Activated CD8-positive, alpha-beta memory T cell treated with anti-CD3 and anti-CD28 coated beads for 1 hour (primary cell): ENCODE measurements at places on chromosomes 3 and 15.

GRCh38 chr3:43582866-43583265 is 38.9 kb downstream of the ANO10 start:
- no peak for DNase-seq

DNA sequence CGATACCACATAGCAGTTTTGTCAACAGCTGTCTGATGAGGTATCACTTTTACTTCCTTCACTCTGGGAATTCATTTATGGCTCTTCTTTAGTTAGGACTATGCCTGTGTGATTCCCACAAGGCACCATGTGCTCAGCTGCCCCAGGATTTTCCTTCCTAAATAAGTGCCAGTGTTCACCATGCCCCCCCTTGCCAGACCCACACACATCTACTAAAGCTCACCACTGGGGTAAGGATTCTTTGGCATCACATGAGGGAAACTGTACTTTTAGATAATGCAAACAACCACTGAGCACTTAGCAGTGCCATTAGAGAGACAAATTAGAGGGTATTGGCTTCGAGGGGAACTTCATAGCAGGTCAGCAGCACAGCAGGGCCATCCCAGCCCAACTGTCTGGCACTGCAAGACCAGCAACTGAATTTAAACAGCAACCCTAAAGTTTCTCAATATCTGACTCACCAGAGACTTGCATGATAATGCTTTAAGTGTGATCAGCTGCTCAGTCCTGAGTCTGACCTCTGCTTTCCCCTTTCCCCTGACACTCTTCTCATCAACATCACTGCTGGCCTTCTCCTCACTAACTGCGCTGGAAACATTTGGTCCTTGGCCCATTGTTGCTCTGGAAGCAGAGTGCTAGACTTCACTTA is 114.3 kb downstream of the STAC start:
- DNase-seq: no peak

- no peak for DNase-seq
Observed at GRCh38 chr3:129984125-129984524, 9.6 kb downstream of the TRH start.

DNA sequence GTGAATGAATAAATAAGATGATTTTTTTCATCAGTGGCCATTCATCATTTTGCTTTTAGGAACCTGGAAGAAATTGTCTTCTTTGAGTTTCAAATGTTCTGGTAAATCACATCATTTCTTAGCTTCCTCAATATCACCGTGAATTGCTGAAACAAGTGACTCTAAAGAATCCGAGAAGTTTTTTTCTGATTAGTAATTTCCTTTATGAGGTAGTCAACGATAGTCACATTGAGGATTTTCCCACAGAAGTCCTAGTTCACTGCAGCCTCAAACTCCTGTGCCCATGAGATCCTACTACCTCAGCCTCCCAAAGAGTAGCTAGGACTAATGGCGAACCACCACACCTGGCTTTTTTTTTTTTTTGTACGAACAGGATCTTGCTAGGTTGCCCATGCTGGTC is 3.6 kb upstream of the TMPRSS7 start:
- no peak for DNase-seq

GRCh38 chr3:100744671-100745070 is 35.4 kb downstream of the TFG start:
- DNase-seq: no peak

- DNase-seq: no peak
Observed at GRCh38 chr3:125240496-125240895, 27.9 kb upstream of the SLC12A8 start.

- no peak for DNase-seq
Observed at GRCh38 chr15:84658788-84659411, 901 bp upstream of the NMB start.

DNA sequence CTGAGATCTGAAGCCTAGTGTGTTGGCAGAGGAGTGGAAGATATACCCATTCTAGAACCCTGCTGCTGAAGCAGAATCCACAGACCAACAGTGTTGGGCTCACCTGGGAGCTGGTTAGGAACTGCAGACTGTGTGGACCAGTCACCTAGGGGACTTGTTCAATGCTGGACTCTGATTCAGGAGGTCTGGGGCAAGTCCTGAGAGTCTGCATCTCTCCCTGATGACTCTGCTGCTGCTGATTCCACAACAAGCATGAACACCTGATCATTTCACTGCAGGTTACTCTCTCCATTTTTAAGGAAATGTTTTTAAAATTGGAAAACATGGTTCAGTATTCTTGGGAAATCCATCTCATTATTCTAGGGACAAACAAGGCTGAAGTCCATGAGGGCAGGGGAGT is 84.9 kb downstream of the SEMA6D start:
- no peak for DNase-seq

DNA sequence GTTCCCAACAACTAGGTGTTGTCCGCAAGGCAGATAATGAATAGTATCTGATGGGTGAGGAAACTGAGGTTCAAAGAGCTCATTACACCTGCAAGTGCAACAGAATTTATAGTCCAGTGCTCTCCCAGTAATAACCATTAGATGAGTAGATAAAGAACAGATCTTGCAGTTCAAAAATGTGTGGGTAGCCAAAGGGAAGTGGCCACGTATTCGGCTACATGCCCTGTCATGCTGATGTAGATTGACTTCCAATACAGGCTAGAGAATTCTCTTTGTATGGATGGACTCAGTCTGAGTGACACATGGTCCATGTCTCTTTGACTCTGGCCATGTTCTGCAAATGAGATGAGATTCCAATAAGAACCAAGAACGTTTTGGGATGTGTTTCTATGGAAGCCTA is 187.9 kb upstream of the LPP start:
- no peak for DNase-seq

DNA sequence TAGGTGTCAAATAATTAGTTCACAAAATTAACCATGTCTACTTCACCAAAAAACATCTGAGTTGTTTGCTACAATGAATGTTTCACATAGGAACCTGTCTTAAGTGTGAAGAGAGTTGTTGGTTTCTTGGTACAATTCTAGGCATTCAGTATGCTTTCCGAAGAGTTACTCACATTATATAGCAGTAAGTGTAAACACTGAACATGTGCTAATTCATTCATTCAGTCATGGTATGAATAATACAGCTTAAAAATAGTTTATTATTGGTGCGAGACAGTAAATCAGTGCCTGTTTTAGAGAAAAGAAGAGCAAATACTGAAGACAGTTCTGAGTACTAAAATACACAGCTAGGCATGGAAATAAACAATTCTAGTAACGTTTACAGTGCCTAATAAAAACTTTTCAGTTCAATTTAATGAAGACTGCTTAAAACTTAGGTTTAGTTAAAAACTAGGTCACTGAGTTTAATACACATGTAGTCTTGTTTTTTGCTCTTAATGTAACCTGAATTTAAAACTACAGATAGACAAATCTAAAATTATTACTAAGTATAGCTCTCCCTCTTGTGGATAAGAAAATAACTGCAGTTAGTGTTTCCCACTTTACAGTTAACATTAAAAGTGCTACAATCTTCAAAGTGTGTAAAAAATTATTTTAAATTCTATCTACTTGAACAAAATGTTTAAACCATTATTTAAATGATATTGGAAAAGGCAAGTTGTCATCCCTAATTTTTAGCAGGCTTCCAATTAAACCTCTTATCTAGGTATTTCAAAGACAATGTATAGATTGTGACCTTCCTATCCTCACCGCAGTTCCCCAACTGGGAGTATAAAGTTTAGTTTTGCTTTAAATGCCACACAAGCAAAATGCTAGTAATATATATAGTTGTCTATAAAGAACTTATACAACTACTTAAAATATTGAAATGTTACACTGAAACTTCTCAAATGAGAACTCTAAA is 20.1 kb upstream of the ZCWPW2 start:
- no peak for DNase-seq

GRCh38 chr3:141646760-141647561 is 91.1 kb upstream of the RNF7 start:
- DNase-seq: no peak

GRCh38 chr3:28053759-28054158 is 187.7 kb upstream of the CMC1 start:
- DNase-seq: no peak

DNA sequence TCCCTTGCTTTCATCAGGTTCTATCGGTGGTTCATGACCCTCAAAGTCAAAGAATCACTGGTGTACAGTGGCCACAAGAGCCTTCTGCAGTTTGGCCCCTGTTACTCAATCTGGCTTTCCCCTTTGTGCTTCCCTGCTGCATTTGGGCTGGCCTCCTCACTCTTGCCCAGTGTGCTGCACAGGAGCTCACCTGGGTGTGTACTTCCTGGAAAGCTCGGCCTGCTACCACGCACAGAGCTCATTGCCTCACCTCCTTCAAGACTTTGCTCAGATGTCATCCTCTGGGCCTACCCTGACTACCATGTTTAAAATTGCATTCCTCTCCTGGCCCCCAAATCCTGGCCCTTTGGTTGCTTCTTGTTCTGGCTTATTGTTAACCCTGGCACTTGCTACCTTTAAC is 90.9 kb downstream of the MITF start:
- DNase-seq: no peak

- no peak for DNase-seq
Observed at GRCh38 chr3:14120111-14120920, 4.4 kb downstream of the CHCHD4 start.

DNA sequence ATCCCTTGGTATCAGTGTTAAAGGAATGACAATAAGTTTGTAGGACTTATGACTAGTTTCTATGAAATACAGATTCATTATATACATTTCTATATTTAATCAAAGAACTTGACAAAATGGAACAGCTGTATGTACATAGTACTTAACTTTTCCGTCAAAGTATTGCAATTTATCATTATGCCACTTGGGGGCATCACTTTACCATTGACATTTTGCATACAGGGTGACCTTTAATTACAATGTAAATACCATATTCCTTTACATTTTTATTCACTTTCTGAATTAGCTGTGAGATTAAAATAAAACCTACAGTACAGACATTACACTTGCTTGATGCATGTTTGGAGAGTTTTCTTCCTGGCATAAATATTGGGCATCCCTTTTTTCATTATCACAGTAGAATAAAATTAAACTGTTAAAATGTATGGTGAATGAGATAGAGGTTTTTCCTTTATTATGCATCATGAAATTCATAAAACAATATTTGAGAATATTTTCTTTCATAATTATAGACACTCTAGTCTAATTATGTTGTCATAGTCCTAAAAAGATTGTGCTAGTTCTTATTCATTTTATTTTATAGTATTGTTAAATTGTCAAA is 6.9 kb downstream of the NEK11 start:
- no peak for DNase-seq

DNA sequence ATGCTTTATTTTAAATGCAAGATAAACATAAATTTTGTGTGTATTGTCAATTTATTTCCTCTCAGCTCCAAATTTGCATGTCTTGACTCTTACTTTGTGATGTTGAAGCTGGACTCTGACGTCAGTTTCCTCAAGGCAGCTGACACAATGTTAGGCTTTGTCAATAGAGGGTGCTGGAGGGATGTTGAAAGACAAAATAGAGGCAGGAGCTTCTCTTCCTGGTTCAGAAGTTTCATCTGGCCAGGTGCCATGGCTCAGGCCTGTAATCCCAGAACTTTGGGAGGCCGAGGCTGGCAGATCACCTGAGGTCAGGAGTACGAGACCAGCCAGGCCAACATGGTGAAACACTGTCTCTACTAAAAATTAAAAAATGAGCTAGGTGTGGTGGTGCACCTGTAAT is 408.6 kb downstream of the GBE1 start:
- DNase-seq: no peak

- DNase-seq: no peak
Observed at GRCh38 chr3:153640689-153641665, 479.0 kb downstream of the RAP2B start.
